Parietal lobe (tissue), 2 donors: ENCODE measurements at places on chromosomes 2 and 18. TPM values are rescaled to one million over a fixed set of nuclear protein-coding genes. Genes with fewer than 3 reads are reported as not detected.

The TGFA gene
- total RNA-seq: 7.5 TPM

The DLX1 gene
- 31.6 TPM for total RNA-seq

The RUFY4 gene
- not detected for total RNA-seq

The CD8B2 gene
- total RNA-seq: not detected
